Activated CD4-positive, CD25-positive, alpha-beta regulatory T cell treated with anti-CD3 and anti-CD28 coated beads, Interleukin-2, amount 50 U/mL, for 16 hours (primary cell): ENCODE measurements at places on chromosomes 2 and 18.

DNA sequence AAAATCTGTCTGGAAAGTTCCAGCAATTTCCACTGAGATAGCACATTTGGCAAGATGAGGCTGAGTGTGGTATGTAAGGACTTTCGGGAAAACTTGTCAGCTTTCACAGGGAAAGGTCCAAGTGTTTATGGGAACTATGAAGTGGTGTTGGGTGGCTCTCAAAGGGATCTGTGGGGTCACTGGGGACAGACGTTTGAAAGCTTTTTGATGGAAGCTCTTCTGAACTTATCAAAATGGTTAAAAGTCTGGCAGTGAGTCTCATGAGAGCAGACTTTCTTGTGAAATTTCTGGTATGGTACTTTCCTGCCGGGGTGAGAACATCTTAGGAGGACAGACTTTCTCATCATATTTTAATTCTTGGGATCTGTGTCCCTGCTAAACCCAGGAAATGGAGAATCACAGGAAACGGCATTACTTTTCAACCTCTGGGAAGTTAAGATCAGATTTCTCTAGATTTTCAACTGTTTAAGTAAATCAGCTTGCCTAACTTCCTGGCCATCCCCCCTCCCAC is 546.3 kb upstream of the ZEB2 start:
- no peak for DNase-seq

- DNase-seq: no peak
Measured at GRCh38 chr2:28465148-28465885, 30.5 kb upstream of the PLB1 start.

DNA sequence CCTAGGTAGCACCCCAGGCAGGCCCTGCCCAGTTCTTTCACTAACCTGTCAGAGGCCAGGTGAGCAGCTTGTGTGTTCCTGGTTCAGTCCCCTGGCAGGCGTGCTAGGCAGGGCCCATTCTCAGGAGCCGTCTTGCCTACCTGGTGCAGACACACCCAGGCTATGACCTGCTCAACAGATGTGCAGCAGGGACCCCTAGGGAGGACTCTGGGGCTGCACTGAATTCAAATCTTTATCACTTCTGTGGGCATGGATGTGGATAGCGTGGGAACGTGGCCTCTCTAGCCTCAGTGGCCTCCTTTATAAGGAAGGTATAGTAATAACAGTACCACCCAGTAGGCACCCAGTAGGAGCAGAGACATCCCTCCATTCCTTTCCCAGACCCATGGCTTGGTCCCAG is 48.4 kb downstream of the PLEKHB2 start:
- DNase-seq: no peak

DNA sequence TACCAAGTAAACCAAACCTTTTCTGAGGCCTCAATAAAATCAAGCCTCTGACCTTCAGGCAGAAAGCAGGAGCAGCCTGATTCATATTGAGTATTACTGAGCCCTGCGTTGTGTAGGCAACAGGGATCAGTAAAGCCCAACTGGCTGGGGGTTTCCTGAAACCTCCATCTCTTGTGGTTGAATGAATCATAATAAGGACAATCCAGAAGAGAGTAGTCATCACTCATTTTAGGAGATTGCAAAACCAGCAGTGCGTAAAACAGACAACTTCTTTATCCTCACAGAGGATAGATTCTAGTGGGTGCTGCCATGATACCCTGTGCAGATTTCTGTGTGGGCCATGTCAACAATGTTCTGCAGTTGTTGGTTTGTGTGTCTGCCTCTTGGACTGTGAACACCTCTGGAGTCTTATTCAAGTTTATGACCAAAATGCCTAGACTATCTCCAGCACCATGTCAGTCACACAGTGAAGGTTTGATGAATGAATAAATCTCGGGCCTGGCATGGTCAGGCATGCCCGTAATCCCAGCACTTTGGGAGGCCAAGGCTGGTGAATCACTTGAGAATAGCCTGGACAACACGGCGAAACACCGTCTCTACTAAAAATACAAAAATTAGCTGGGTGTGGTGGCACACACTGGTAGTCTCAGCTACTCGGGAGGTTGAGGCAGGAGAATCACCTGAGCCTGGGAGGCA is 51.8 kb upstream of the RAB27B start:
- DNase-seq: no peak

GRCh38 chr2:128622955-128623620 is 304.4 kb upstream of the HS6ST1 start:
- DNase-seq: no peak

GRCh38 chr2:216103213-216103612 is 5.9 kb upstream of the XRCC5 start:
- DNase-seq: no peak

DNA sequence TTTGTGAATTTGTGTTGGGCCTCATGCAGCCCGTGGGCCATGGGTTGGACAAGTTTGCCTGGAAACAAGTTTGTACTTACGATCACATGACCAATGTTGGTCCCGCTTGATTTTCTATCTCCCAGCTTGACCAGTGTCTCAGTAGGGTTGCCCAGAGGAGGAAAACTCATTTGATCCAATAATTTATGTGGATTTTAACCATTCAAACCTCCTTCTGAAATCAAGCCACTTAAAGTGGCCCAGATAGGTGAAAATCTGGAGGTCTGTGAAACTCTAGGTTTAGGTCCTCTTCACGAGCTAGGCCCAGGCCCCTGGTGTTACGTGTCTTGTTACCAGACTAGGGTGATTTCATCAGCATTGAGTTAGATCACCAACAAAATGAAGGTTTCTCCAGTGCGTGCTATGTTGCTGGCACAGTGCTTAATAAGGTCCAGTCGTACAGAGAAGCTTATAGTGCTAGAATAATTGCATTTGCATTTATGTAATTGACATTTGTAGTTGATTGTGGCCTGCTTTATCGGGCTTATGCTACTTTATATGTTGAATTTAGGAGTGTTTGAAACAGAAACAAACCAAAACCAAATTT is 4.4 kb downstream of the ACTR2 start:
- no peak for DNase-seq

DNA sequence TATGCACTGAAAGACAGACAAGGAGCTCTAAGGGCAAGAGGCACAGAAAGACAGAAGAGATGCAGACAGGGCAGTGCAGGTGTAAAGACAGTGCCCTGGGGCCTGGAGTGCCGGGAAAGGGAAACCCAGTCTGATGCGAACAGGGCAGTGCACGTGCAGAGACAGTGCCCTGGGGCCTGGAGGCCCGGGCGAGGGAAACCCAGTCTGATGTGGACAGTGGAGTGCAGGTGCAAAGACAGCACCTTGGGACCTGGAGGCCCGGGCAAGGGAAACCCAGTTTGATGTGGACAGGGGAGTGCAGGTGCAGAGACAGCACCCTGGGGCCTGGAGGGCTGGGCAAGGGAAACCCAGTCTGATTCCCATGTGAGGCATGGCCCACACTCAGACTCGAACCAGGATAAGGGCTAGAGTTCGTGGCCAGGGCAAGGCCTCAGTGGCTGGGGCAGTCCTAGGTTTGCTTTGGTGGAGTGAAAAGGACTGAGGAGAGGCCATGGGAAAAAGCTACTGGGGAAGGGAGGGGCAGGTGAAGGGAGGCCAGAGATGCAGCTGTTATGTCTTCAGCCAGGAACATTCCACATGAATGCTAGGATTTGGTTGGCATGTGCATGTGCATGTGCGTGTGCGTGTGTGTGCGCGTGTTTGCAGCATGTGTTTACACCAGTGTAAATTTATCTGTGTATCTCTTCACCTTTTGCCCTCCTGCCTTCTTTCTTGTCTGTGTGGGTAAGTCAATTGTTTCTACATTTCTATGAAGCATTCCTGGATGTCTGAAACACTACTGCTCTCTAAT is 39.1 kb upstream of the DNMT3A start:
- no peak for DNase-seq

DNA sequence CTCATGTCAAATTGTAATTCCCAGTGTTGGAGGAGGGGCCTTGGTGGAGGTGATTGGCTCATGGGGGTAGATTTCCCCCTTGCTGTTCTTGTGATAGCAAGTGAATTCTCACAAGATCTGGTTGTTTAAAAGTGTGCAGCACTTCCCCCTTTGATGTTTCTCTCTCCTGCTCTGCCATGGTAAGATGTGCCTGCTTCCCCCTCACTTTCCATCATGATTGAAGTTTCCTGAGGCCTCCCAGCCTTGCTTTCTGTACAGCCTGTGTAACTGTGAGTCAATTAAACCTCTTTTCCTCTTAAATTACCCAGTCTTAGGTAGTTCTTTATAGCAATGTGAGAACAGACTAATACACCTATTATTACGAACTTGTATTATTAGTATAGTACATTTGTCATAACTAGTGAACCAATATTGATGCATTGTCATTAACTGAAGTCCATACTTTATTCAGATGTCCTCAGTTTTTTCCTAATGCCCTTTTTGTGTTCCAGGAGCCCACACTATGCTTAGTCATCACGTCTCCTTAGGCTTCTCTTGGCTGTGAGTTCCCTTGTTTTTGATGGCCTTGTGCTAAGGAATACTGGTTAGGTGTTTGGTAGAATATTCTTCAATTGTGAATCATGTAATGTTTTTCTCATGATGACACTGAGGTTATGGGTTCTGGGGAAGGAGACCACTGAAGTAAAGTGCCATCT is 4.5 kb upstream of the MAP3K2 start:
- DNase-seq: no peak

- DNase-seq: no peak
Measured at GRCh38 chr2:197888321-197888720, 83.9 kb downstream of the PLCL1 start.

DNA sequence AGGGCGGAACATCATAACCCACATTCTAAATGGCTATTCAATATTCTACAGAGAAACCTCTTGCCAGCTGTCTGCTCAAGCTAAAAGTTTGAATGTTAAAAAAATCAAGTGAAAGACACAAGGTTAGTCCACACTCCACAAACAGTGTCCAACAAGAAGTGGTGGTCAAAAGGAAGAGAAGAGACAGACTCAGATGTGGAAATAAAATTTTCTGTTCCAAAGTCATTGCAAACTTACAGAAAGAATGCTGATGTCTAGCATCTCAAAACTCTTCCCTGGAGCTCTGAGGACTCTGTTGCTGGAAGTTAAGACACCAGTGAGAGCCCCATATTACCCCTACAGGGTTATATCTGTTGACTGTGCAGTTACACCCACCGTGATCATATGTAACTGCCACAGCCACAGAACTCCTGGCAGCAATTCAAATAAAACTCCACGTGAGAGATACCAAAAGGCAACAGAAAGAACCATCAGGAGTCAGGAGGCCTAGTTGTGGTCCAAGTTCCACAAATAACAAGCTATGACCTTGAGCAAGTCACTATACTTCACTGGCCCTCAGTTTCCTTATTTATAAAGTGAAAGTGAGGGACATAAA is 60.9 kb downstream of the AAK1 start:
- DNase-seq: no peak

DNA sequence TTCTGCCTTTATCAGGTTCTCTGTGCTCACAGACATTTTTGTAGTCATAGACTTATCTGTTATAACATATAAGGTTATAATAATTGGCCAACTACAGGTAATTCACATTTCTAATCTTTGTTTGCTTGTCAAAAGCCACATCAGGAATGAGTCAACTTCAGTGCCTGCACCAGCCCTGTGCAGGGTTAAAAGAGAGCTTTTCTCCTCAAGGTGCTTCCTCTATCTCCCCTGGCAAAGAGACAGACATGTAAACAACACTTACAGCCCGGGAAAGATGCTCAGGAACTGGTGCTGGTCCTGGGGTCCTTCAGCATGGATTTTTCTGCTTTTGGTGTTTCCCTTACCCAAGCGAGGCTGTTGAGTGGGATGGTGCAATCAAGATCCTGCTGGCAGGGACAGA is 7.7 kb upstream of the EHD3 start:
- DNase-seq: no peak

DNA sequence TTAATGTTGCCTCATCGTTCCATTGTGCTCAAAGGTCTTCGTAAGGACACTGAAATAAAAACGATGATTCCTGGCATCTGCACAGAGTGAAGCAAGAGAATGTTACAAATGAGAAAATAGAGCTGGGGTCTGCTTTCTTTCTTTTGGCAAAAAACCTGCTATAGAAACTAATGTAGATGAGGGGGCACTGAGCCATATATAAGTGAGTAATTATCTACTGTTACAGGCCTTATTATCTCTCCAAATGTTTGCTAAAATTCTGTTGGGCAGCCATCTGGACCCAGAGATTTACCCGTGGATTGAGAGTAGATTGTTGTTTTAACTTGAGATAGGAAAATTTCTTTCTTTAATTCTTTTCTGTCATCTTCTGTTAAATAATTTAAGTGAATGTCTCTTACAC is 472.5 kb upstream of the PIK3C3 start:
- no peak for DNase-seq

- DNase-seq: no peak
Measured at GRCh38 chr18:29003194-29003593, 826.3 kb upstream of the CDH2 start.

DNA sequence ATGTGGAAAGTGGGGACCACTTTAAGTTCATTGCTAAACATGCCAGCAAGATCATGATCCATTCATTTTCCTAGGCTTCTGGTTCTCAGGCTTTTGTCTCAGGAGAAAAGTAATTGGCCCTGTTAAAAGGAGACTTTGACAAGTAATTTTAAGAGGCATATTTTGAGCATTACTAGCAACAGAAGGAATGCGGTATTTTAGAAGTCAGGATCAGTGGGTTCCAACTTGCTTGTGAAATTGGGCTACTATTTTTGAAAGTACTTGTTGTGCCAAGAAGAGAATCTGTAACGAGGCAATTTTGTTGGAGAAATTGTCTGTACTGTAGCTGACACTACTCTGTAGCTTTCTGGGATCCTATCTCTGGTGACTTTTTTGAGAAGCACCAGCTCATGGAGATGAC is 59.4 kb downstream of the CERS6 start:
- DNase-seq: no peak

GRCh38 chr18:62506495-62507143 is 16.2 kb upstream of the ZCCHC2 start:
- no peak for DNase-seq

GRCh38 chr2:65371074-65371434 is 61.3 kb downstream of the SPRED2 start:
- no peak for DNase-seq

DNA sequence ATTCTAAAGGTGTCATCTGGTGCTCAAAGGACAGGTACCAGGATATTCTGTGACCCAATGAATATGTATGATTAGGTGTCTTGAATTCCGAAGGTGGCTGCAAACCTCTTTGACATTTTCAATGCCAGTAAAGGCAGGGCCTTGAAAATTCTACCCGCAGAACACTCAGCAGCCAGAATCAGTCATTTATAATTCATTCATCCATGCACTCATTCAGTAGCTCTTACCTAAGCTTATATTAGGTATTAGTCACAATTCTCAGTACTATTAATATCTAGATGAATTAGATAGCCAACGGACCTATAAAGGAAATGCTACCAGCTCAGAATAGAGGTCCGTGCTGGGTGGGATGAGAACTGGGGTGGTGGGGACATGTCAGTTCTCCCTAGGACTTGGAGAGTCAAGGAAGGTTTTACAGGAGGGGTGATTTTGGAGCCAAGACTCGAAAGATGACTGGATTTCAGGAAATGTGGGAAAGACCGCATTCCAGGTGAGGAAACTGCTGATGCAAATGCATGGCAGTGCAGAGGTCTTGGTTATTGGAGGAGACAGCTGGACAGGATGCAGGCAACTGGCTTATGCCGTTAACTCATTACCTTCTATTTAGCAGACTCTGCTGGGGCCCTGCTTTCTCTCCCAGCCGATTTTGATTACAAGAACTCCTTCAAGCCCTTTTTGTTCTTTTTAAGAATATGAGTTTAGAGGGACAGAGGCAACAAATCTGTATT is 7.2 kb downstream of the TRIB2 start:
- no peak for DNase-seq

GRCh38 chr2:22377268-22377667 is 1007.7 kb upstream of the KLHL29 start:
- DNase-seq: no peak

GRCh38 chr2:164479460-164479859 is 141.8 kb downstream of the GRB14 start:
- no peak for DNase-seq

GRCh38 chr18:47832348-47832747 is 98.1 kb downstream of the SMAD2 start:
- DNase-seq: no peak
